Stimulated activated CD4-positive, alpha-beta T cell treated with anti-CD3 and anti-CD28 coated beads, Interleukin-4, amount 100 ng/mL, for 4 hours (primary cell): ENCODE measurements at places on chromosomes 12 and 14.
A peak's percentile ranks its signal among the peaks of the same experiment; 100 is the strongest.

GRCh38 chr12:102643879-102644575 lies 163.7 kb upstream of the IGF1 start:
- DNase-seq, result no peak

DNA sequence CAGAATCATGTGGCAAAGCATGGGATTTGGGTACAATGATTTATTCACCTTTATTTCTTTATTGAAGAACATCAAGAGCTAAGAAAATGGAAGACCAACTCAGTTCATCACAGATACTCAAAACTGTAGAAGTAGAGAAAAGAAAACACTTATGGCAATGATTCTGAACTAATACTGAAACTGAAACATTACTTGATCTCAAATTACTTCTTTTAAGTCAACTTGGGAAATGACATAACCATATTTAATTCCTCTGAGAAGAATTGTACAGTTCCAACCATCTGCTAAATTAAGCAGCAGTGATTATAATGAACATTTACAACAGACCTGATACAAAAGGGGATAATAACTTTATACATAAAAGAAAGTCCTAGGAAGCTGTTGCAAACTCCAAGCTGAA lies 466.5 kb downstream of the TMTC2 start:
- no peak for DNase-seq

GRCh38 chr12:27573972-27574371 lies 50.0 kb downstream of the PPFIBP1 start:
- no peak for DNase-seq

- no peak for DNase-seq
Measured at GRCh38 chr12:72141381-72141780, 130.8 kb upstream of the TRHDE start.

DNA sequence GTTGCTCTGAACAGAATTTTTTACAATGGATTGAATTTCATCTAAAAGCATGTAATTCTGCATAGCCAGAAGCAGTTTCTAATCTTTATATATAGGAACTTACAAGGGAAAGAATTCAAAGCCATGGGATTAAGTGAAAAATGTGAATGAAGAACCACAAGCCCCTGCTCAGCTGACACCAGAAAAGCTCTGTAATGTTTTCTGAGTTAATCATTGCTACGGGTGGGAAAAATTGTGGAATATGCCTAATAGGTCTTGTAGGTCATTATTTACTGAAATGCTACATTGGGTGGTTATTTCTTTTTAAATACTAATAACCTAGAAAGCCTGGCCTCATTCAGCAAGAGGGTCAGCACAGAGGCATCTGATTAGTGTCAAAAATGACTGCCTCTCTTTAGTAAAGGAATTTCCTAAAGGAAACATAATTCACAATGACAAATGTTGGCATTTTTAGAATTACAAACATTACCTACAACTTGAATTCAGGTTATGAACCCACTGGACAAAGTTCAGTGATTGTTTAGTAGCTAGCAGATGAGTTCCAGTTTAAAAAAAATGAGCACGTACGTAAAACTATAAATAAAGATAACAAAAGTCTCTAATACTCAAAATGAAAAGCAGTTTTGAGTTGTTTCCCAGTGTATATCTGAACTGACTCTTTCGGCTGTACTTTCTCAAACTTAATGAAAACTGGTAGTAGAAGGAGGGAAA lies 75.3 kb downstream of the BMP4 start:
- no peak for DNase-seq

DNA sequence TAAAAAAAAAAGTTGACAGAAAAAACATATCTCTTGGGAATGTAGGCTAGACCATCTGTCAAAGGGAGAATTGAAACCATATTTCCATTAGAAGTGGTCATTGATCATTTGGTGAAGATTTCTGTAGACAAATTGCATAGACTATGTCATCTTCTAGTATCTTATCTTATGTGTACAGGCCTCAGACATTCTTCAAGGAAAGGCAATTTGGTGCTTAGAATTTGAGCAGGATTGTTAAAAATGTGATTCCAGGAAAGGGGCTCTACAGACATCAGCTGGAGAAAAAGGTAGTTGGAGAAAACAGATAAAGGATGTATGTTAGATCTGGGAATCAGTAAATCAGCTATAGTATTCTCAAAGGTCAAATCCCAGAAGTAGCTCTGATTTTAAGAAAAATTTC lies 627.1 kb downstream of the TMTC2 start:
- no peak for DNase-seq

- DNase-seq, result peak; percentile 77
Measured at GRCh38 chr12:76020731-76021672, 10.6 kb downstream of the PHLDA1 start.

DNA sequence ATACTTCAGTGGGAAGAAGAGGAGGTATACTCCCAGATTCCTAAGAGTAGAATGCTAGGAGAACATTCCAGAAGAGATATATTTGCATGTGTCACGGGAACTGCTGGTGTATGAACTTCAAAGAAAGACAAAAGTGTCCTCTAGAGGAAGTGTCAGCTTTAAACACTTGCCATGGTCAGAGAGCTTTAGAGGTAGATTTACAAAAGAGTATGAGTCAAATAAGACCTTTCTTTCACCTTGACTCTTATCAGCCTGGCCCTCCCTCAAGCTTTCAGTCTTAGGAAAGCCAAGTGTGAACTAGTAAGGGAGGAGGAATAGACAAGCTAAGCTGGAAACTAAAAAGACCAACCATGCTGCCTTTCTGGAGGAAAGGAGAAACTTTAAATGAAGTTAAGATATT lies 34.7 kb downstream of the COX8C start:
- DNase-seq, result no peak

GRCh38 chr12:56591126-56591525 lies 39.0 kb downstream of the BAZ2A start:
- no peak for DNase-seq

- DNase-seq, result no peak
Measured at GRCh38 chr14:101918065-101918989, 46.0 kb upstream of the DYNC1H1 start.

DNA sequence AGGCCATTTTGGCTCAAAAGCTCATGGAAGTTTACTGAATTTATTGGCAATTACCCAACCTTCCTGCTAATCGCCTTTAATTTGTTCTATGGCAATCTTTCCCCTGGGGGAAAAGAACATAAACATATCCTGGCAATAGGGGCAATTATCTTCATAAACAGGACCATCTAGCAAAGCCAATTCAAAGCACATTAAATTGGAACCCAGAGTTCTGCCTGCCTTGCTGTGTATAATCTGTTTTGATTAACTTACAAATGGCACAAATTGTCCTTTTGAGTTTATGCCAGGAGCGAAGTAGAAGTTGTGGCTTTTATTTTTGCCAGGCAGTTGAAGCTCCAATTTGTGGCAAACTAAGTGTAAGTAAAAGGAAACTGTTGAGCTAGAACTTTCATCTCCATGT lies 68.6 kb downstream of the C12orf50 start:
- DNase-seq, result no peak

DNA sequence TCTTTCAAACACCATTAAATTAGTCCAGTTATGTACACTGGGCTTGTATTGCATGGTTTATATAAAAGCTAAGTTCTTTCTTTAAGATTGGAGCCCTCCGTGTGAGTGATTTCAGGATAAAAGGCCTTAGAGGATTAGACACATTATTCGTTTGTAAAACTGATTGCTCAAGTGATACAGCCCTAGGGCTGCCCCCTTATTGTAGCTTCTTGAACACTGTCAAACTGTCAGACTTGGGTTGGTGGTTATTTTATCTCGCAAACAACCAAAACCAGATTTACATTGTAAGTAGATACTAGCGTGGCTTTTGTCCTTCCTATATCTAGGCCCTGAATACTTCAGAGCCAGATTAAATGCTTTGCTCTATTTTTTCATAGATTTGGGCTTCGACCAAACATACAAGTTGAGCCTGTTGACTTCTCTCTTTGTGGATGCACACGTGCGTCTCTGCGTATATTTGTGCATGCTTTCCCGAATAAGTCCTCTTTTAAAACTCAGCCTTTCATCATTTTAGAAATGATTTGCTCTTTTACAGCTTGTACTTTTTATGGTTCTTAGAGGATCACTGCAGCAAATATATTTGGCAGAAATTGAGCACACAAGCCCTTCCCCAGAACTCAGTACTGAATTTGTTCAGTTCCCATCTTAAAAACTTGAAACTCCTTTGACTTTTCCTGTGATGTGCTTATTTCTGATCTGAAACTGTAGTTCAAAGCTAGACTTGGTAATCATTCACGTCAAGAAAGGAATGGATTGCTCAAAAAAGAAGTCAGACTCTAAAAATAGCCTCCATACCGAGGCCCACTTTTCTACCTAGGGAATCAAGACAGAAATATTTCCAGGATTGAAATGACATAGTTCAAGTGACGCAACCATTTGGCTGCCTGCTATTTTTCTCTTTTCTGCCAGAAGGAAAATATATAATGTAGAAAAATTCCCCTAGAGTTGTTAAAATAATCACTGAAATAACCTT lies 129.5 kb downstream of the ETV6 start:
- no peak for DNase-seq

- no peak for DNase-seq
Measured at GRCh38 chr12:68557011-68557730, 53.5 kb upstream of the RAP1B start.

DNA sequence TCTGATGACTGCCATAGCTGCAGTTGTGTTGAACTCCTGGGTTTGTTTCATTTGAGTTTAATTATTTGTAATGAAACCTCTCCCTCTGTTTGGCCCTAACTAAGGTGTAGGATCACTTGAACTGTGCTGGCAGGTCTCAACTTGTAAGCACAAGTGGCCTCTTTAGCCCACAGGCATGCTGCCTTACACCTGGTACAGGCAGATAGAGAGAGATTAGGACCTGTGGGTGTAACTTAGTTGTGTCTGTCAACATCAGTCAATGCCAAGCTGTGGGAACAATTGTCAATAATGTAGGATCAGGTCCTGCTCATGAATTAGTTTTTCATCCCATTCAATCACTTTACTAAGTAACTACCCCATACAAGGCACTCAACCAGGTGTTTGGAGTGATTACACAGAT lies 263.0 kb upstream of the G2E3 start:
- no peak for DNase-seq

DNA sequence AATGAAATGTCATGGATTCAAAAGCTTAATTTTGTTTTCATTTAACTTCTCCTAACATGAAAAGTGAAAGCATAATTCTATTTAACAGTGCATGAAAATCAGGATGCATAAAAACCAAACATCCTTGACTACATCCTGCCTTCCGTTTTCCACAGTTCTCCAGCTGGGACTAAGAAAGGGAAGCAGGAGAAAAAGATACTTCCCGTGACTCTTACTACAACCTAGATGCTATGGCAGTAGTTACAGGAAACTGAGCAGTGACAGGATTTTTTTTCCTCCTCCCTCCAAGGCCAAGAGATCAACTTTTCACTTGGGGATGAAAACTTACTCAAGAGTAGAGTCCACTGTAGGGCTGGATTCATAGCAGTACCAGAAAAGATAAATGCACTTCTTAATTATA lies 2.6 kb downstream of the EXOC5 start:
- DNase-seq, result no peak

- no peak for DNase-seq
Measured at GRCh38 chr12:106729611-106730010, 44.9 kb upstream of the RIC8B start.

DNA sequence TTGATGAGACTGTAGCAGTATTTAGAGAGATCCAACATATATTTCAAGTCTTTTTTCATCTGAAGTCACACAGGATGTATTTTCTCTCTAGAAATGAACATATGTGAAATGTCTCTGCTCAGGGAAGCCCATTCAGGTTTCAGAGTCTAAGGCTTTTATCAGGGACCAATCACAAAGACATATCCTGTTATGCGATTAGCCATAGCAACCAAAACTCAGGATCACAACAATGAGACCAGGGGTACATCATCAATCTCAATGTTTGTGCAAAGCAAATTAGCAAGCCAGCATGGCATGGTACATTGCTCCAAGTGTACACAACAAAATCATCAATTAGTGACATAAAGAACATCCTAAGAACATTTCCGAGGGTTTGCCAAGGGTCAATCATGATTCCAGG lies 99.2 kb upstream of the AMN1 start:
- no peak for DNase-seq

DNA sequence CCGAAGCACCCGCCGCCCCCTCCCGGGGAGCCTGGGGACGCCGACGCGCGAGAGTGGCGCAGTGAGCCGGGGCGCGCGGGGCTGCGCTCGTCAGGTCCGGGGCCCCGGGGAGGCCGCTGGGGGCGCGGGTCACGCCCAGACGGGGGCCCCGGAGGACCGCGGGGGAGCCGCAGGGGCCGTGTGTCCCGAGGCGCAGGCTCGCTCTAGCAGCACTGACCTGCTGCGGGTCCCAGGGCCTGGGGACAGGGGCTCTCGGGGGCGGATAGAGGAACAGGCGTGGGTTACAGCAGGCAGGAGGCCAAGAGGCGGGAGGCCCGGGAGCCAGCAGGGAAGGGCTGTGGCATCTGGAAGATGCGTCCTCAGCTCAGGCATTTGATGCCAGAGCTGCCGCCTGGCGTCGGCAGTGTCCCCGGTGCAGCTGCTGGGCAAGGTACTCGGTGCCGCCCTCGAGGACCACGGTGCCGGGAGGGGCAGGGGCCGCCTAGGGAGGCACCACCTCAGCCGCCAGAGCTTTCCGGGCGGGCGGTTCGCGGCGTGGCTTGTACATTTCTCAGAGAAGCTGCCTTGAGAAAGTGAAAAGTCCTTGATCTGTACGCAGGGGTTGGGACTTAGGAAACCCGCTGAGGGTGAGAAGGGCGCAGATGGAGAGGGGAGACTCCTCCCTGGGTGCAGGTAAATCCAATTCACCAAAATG lies 1.2 kb downstream of the WNT5B start:
- DNase-seq, result no peak
